ENCODE measurements at places on chromosomes 2 and 18. TPM values are rescaled to one million over a fixed set of nuclear protein-coding genes. Genes with fewer than 3 reads are reported as not detected.

HOXD3 gene
- not detected for polyA plus RNA-seq

FBXO41 gene
- polyA plus RNA-seq, result 1.2 TPM

UGT1A10 gene
- not detected for polyA plus RNA-seq

CROCC2 gene
- polyA plus RNA-seq, result not detected

POTEC gene
- not detected for polyA plus RNA-seq

TMEM17 gene
- polyA plus RNA-seq, result 0.11 TPM

TMEM37 gene
- polyA plus RNA-seq, result not detected

GAREM2 gene
- 0.50 TPM for polyA plus RNA-seq

TEX51 gene
- not detected for polyA plus RNA-seq

SNTG2 gene
- polyA plus RNA-seq, result not detected

TEKT4 gene
- not detected for polyA plus RNA-seq

MLPH gene
- not detected for polyA plus RNA-seq

HNMT gene
- 1.3 TPM for polyA plus RNA-seq

REEP1 gene
- not detected for polyA plus RNA-seq

LYG2 gene
- not detected for polyA plus RNA-seq

G6PC2 gene
- polyA plus RNA-seq, result not detected

FAM161A gene
- 0.66 TPM for polyA plus RNA-seq

CRACDL gene
- polyA plus RNA-seq, result 0.80 TPM

KCNG2 gene
- not detected for polyA plus RNA-seq

TLX2 gene
- not detected for polyA plus RNA-seq

YIPF4 gene
- polyA plus RNA-seq, result 27.6 TPM

NEUROD1 gene
- polyA plus RNA-seq, result not detected

SNED1 gene
- polyA plus RNA-seq, result 0.56 TPM

ADGRF3 gene
- polyA plus RNA-seq, result not detected

RNF125 gene
- 132 TPM for polyA plus RNA-seq

MERTK gene
- not detected for polyA plus RNA-seq

BCL11A gene
- 0.69 TPM for polyA plus RNA-seq

PARD3B gene
- polyA plus RNA-seq, result not detected

CRYBA2 gene
- polyA plus RNA-seq, result not detected

MOGAT1 gene
- not detected for polyA plus RNA-seq

CELF4 gene
- not detected for polyA plus RNA-seq

RUFY4 gene
- not detected for polyA plus RNA-seq

ACKR3 gene
- polyA plus RNA-seq, result 3.1 TPM

UGT1A8 gene
- not detected for polyA plus RNA-seq

COBLL1 gene
- polyA plus RNA-seq, result 0.04 TPM

RAB6C gene
- not detected for polyA plus RNA-seq

SPATS2L gene
- 3.4 TPM for polyA plus RNA-seq

DNAJC27 gene
- 2.1 TPM for polyA plus RNA-seq

DCC gene
- polyA plus RNA-seq, result not detected

ATP6V1B1 gene
- not detected for polyA plus RNA-seq

MC5R gene
- not detected for polyA plus RNA-seq

DNMT3A gene
- polyA plus RNA-seq, result 9.4 TPM

HAAO gene
- not detected for polyA plus RNA-seq

All from immature natural killer cell (primary cell).